Activated naive CD8-positive, alpha-beta T cell treated with anti-CD3 and anti-CD28 coated beads, Interleukin-2, amount 50 U/mL, for 16 hours (primary cell): ENCODE measurements at places on chromosomes 12 and 14.

DNA sequence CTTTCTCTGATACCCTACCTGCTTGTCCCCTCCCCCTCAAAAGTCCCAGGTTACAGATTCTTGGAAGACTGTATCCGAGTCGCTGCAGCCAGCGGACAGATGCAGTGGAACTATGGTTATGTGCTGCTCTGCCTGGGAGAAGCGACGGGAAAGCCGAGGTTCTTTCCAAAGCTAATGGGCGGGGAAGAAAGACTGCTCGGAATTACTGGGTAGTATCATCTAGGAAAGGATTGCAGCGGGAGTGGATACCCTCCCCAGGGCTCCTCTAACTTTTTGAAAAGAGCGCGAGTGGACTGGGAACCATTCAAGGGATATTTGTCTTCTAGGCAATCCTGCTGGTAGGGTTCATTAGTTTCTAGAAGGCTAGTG lies 1.4 kb downstream of the PTHLH start:
- DNase-seq, result no peak

DNA sequence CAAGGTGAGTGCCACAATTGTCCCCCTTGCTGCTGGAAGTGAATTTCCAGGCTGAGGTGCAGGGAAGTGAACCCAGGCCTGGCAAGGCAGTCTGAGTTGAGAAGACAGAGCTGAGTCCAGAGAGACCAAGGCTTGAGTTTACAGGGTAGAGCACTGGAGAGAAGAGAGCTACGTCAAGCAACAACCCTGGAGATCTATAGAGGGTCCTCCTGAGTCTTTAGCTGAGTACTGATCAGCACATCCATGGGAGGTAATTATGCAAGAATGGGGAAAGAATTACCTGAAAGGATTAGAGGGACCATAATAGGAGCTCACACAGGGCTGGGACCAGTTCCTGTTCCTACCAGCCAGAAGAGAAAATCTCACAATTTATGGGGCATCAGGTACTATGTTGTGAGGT lies 190.7 kb downstream of the NEDD1 start:
- no peak for DNase-seq

GRCh38 chr14:103223818-103224352 lies 100.6 kb downstream of the TNFAIP2 start:
- no peak for DNase-seq

- no peak for DNase-seq
These were observed 123.5 kb upstream of the FBXO33 start for GRCh38 chr14:39555749-39556148.

DNA sequence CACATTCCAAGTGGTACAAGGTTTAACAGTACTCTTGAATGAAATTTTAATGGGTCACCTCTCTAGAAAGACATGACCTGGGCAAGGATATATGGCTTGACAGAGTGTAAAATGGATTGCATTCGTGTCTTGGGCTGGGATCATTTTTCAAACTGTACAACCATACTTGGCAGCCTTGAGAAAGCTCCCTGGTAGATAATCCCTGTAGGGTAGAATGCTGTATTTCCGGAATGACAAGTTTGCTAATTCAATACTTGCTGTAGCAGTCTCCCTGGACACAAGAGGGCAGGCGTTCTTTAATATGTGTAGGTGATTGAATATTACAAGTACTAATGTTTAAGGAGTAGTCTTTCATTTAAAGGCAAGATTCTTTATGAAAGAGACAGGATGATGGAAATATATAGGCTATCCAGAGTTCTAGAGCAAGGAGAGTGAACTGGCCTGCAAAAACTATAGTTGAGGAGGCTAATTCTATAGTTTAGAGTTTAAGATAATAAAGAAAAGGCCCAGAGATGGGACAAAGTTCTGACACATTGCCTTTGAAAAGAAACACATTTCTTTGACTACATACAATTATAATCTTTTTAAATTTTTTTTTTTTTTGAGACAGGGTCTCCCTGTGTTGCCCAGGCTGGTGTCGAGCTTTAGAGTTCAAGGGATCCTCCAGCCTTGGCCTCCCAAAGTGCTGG lies 53.4 kb downstream of the PLBD1 start:
- DNase-seq, result no peak

DNA sequence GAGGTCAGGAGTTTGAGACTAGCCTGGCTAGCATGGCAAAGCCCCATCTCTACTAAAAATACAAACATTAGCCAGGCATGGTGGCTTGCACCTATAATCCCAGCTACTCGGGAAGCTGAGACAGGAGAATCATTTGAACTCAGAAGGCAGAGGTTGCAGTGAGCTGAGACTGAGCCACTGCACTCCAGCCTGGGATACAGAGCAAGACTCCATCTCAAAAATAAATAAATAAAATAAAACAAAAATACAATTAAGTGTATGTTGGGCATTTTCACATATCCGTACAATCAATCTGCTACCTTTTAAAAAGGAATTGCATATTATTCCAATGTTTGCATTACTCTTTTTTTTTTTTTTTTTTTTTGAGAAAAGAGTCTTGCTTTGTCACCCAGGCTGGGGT lies 47.7 kb upstream of the HECTD1 start:
- no peak for DNase-seq

- DNase-seq, result no peak
These were observed 2.5 kb downstream of the RASSF8 start for GRCh38 chr12:25960961-25961360.

DNA sequence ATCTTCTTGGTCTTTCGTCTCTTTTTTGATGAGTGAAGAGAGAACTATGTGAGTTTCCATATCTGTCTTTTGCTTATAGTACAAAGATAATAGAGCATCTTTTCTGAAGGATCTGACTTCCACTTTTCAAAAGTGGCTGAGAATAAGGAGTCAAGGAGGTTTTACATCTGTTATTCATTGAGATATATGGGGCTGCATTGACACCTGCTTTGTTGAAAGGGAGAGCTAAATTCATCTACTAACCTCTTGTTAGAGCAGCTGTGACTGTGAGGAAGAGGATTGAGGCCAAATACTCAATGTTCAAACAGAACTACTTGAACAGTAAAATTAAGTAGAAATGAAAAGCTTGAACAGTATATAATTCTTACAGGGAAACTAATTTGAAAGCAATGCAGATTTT lies 130.2 kb upstream of the ATP2B1 start:
- no peak for DNase-seq

- DNase-seq, result no peak
These were observed 753.3 kb downstream of the SLC6A15 start for GRCh38 chr12:84159260-84159659.

GRCh38 chr12:49873361-49873934 lies 30.3 kb downstream of the FAIM2 start:
- no peak for DNase-seq
